ENCODE measurements at places on chromosomes 2 and 18.

DNA sequence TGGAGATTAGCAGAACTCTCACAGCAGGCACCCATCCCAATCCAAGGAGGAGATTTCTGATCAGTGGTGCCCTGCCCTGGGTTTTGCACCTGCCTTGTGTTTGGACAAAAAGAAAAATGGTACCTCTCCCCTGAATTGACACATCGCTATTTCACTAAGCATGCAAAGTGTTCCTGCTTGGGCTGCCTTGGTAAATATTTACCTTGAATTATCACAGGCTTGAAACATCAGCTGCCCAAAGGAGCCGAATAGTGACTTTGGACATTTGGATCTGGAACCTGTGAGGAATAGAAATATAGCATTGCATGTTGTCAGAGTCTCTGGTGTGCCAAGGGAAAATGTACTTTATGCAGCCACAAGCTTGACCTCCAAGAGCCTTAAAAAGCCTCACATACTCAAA, 926.4 kb upstream of the FANCL start:
- no peak overlapping the region for H3K4me3 ChIP-seq
- DNase-seq, result no peak
- H3K27ac ChIP-seq, result no peak overlapping the region
- H3K36me3 ChIP-seq, result no peaks in the 10 kb centered on the region
- no peaks in the 10 kb centered on the region for H3K4me1 ChIP-seq

DNA sequence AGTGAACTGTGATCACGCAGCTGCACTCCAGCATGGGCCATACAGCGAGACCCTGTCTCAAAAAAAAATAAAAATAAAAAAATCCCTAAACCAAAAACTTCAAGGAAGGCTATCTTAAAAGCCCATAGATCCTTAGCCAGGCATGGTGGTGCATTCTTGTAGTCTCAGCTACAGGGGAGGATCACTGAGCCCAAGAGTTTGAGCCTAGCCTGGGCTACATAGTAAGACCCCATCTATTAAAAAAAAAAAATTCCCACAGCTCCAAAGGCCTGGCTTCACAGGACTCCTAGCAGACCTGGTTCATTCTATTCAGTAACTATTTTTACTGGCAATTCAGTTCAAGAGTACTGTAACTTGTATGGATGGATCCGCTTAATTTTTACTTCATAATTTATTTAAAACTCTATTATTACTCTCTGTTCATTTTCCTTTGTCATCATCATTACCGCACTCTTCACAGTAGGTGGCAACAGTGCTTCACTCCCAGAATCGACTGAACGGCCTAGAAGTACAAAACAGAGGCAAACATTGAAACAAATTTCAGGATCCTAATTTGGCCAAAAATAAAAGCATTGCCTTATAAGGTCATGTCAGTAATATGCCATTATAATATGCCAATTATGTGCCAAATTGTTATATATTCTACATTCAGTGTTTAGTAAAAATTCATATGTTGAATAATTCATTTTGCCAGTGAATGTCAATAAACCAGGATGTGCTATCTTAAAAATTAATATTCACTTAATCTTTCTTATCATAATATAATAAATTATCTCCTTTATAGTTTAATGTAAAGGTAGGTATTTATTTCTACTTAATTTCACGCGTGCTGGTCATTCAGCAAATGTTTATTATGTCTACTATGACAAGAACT, 14.3 kb upstream of the STAM2 start:
- peak; percentile 36 for DNase-seq
- no peaks in the 10 kb centered on the region for H3K27me3 ChIP-seq
- H3K36me3 ChIP-seq, result no peaks in the 10 kb centered on the region

GRCh38 chr2:176553685-176554100, 284.5 kb downstream of the MTX2 start:
- peak; percentile 26 for DNase-seq
- no peak overlapping the region for H3K4me3 ChIP-seq
- no peaks in the 10 kb centered on the region for H3K36me3 ChIP-seq
- H3K4me1 ChIP-seq, result peaks cover 26% of the 10 kb centered on the region
- H3K27me3 ChIP-seq, result no peaks in the 10 kb centered on the region

DNA sequence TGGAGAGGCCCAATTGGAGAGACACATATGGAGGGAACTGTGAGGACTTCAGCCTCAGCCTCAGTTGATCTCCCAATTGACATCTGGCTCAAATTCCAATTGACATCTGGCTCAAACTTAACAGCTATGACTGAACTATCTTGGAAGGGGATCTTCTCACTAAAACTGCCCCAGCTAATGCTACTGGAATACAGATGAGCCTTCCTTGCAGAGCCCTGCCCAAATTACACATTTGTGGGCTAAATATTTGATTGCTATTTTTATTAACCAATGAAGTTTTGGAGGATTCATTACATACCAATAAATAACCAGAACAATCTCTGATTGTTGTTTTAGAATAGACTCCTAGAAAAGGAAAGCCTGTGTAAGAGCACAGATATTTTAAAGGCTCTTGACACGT, 189.0 kb upstream of the THUMPD2 start:
- H3K27ac ChIP-seq, result no peak overlapping the region
- no peaks in the 10 kb centered on the region for H3K4me1 ChIP-seq
- H3K4me3 ChIP-seq, result no peak overlapping the region
- DNase-seq, result no peak
- peaks cover 1% of the 10 kb centered on the region for H3K27me3 ChIP-seq

DNA sequence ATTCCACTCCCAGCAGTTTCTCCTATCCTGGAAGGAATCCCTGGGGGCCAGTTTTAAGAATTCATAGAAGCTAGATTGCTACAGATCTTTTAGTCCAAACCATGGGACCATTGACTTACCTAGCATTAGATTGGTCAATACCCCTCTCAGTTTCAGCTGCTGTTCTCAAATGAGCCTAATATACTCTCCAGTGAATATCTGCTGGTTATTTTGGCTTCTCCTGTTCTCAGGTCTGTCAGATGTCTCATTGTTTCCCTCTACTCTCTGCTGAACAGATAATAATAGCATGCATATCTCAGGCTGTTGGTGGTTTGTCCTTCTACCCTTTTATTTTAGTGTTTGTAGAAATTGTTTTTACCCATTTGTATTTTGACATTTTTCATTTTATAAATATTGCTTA, 99.5 kb downstream of the FHOD3 start:
- H3K27me3 ChIP-seq, result peaks cover 3% of the 10 kb centered on the region
- DNase-seq, result no peak
- peaks cover 6% of the 10 kb centered on the region for H3K36me3 ChIP-seq
- peaks cover 12% of the 10 kb centered on the region for H3K4me1 ChIP-seq

DNA sequence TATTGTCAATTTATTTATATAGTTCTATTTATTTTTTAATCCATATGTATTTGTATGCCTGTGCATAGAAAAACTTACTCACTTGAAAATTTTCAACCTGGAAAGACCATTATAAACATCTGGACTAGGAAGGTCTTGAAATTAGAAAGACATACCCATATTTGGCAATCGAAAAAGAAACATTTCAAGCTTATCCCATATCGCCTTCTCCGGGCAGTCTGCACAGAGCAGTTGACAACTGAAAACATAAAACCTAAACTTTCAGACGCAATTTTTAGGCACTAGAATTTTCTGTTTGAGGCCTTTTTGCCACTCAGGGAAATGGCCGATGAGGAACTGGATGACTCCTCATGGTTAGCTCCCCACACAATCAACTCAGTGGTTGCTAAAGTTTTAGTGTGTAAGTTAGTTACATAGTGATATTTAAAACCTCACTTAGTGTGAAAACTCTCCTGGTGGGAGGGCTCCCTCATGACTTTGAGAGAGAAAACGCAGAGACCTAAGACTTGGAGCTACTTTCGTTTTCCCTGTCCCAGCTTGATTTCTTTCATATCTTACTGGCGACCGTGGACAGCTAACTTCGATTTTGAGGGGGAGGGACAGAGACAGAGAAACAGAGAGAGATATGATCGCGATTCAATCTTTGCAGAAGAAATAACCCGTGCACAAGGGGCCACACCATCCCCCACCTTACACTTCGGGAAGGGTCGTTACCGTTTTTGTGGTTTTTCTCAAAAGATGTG, 3.2 kb upstream of the HOXD12 start:
- peak overlapping the region; percentile 2 for H3K4me3 ChIP-seq
- peaks cover 37% of the 10 kb centered on the region for H3K4me1 ChIP-seq
- H3K27me3 ChIP-seq, result peaks cover 52% of the 10 kb centered on the region
- DNase-seq, result no peak
- H3K36me3 ChIP-seq, result no peaks in the 10 kb centered on the region

GRCh38 chr18:41642756-41643155, 312.3 kb upstream of the PIK3C3 start:
- H3K27me3 ChIP-seq, result no peaks in the 10 kb centered on the region
- H3K36me3 ChIP-seq, result no peaks in the 10 kb centered on the region
- no peak for DNase-seq
- no peak overlapping the region for H3K27ac ChIP-seq
- H3K4me3 ChIP-seq, result no peak overlapping the region
- H3K4me1 ChIP-seq, result no peaks in the 10 kb centered on the region

GRCh38 chr2:45274250-45274926, 265.1 kb upstream of the SIX2 start:
- H3K4me1 ChIP-seq, result peaks cover 9% of the 10 kb centered on the region
- H3K27ac ChIP-seq, result no peak overlapping the region
- no peaks in the 10 kb centered on the region for H3K36me3 ChIP-seq
- H3K4me3 ChIP-seq, result no peak overlapping the region

- peaks cover 8% of the 10 kb centered on the region for H3K4me1 ChIP-seq
- H3K27me3 ChIP-seq, result no peaks in the 10 kb centered on the region
- no peak overlapping the region for H3K27ac ChIP-seq
- DNase-seq, result no peak
These were observed 29.3 kb downstream of the PIEZO2 start for GRCh38 chr18:11119959-11120587.

DNA sequence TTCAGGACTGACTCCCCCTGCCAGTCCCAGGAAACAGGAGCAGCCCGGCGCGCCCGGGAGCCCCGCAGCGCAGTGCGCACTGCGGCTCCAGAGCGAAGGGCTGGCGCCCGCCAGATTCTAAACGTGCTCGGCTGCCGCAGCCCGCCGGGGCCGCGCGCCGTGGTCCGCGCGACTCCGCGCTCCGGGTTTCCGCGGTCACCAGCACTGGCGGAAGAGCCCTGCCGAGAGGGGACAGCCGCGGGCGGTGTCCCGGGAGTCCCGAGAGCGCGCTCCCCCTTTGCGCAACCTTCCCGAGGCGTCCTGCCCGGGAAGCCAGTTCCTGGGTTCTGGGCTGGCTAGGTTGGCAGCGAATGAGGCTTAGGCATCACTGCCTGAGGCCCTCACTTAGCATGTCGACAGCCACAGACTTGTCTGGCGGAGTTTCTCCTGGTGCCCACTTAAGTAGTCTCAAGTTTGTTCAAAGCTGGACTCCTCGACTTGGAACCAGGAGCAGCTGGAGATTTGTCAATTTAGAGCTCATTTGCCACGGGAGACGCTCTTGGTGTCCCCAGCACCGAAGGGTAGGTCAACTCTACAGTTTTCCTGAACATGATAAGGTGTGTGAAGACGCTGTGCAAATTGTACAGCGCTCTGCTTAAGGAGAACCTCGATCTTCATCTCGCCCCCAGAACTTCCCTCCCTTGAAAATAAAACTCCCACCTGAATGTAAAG, 1.5 kb upstream of the VSNL1 start:
- H3K4me1 ChIP-seq, result peaks cover 25% of the 10 kb centered on the region
- peak overlapping the region; percentile 95 for H3K4me3 ChIP-seq
- H3K36me3 ChIP-seq, result no peaks in the 10 kb centered on the region
- H3K27me3 ChIP-seq, result peaks cover 5% of the 10 kb centered on the region
- H3K27ac ChIP-seq, result no peak overlapping the region

GRCh38 chr18:23871410-23871809, 143.1 kb upstream of the TTC39C start:
- no peak overlapping the region for H3K4me3 ChIP-seq
- peak; percentile 50 for DNase-seq
- H3K36me3 ChIP-seq, result no peaks in the 10 kb centered on the region

- no peak for DNase-seq
- no peak overlapping the region for H3K4me3 ChIP-seq
- peaks cover 14% of the 10 kb centered on the region for H3K36me3 ChIP-seq
- peaks cover under 1% of the 10 kb centered on the region for H3K4me1 ChIP-seq
- H3K27ac ChIP-seq, result no peak overlapping the region
These were observed 78.3 kb upstream of the CRIM1 start for GRCh38 chr2:36277146-36277808.

DNA sequence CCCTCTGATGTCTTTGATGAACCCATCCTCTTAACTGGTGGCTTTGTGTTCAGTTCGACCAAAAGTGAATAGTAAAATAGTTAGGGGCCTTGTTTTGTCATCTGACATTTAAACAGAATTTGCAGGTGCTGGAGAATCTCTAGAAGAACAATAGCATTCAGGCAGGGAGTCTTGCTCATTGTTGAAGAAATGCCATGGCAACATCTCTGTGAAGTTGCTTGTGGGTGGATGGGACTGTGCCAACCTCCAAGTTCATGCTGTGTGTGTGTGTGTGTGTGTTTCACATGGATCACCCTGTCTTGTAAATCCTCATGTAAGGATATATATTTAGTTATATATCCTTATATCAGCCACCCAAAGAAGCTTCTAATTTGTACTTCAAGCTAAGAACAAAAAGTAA, 66.7 kb downstream of the SKA1 start:
- H3K36me3 ChIP-seq, result no peaks in the 10 kb centered on the region
- H3K4me3 ChIP-seq, result no peak overlapping the region
- H3K27me3 ChIP-seq, result no peaks in the 10 kb centered on the region
- no peaks in the 10 kb centered on the region for H3K4me1 ChIP-seq
- no peak overlapping the region for H3K27ac ChIP-seq
- no peak for DNase-seq

- H3K36me3 ChIP-seq, result no peaks in the 10 kb centered on the region
- peaks cover 6% of the 10 kb centered on the region for H3K27me3 ChIP-seq
- H3K27ac ChIP-seq, result no peak overlapping the region
These were observed 112.1 kb downstream of the MCFD2 start for GRCh38 chr2:46803547-46803878.

DNA sequence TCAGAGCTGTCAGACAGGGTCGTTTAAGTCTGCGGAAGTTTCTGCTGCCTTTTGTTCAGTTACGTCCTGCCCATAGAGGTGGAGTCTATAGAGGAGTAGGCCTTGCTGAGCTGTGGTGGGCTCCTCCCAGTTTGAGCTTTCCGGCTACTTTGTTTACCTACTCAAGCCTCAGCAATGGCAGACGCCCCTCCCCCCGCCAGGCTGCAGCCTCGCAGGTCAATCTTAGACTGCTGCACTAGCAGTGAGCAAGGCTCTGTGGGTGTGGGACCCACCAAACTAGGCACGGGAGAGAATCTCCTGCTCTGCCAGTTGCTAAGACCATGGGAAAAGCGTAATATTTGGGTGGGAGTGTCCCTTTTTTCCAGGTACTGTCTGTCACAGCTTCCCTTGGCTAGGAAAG, 86.5 kb downstream of the EFEMP1 start:
- no peak overlapping the region for H3K27ac ChIP-seq
- H3K36me3 ChIP-seq, result no peaks in the 10 kb centered on the region
- H3K27me3 ChIP-seq, result peaks cover 3% of the 10 kb centered on the region
- no peak for DNase-seq

Data from endothelial cell (in vitro differentiated cells).